ENCODE measurements at places on chromosomes 3 and 15. TPM values are rescaled to one million over a fixed set of nuclear protein-coding genes. Genes with fewer than 3 reads are reported as not detected.

C15orf62 gene
- 0.46 TPM for total RNA-seq

ZNF385D gene
- total RNA-seq, result 3.0 TPM

RYR3 gene
- total RNA-seq, result 0.38 TPM

GRAMD2A gene
- 2.0 TPM for total RNA-seq

GCNT3 gene
- 1.3 TPM for total RNA-seq

LINGO1 gene
- 9.5 TPM for total RNA-seq

ANKRD63 gene
- not detected for total RNA-seq
